ENCODE measurements at places on chromosomes 1 and 21.

- DNase-seq: no peak
Measured at GRCh38 chr1:1035291-1035943, 15.5 kb downstream of the AGRN start.

- no peak for DNase-seq
Measured at GRCh38 chr1:85609976-85610375, 29.4 kb downstream of the CCN1 start.

DNA sequence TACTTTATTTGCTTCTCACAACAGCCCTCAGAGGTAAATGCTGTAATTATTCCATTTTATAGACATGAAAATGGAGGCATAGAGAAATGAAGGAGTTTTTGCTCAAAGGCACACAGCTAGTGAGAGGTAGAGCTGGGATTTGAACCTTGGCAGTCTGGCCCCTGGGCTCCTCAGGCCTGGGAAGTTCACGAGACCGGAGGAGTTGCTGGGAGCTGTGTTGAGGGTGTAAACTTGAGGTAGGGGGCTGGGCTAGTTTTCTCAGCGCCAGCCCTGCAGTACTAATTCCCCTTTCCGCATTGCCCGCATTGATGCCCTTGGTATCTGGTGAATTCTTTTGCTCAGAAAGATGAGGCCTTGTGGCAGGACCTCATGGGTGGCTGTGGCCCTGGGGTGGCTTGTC, 73.3 kb downstream of the PTPRU start:
- DNase-seq: no peak

DNA sequence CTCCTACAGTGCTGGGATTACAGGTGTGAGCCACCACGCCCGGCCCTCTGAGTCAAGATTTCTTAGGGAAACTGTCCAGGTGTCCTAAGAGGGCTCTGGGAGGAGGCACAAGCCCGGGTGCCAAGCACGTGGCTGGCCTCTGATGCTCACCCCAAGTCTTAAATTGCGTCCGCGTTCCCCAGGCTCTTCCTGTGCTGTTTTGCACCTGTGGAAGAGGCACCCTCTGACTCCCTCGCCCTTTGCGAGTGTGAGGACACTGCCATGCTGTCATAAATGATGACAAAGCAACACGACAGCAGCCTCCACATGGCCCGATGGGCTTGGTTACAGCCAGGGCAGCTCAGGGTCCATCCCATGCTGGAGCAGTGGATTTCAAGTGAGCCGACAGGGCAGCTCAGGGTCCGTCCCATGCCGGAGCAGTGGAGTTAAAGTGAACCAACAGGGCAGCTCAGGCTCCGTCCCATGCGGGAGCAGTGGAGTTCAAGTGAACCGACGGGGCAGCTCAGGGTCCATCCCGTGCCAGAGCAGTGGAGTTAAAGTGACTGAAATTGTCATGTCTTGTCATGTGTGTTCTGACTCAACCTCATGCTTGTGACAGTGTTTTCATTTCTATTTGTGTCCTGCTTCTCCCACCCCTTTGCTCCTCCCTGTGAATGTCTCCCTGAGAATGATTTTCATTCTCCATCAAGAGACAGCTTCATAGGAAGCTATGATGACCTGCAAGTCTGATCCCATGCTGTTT, 33.9 kb downstream of the PCNT start:
- no peak for DNase-seq

- peak; percentile 79 for DNase-seq
Measured at GRCh38 chr1:119711804-119712341, at the start of gene PHGDH. Gene PHGDH (plus strand): TSS chr1:119711934. CDS start chr1:119712023, 89 bp downstream.

DNA sequence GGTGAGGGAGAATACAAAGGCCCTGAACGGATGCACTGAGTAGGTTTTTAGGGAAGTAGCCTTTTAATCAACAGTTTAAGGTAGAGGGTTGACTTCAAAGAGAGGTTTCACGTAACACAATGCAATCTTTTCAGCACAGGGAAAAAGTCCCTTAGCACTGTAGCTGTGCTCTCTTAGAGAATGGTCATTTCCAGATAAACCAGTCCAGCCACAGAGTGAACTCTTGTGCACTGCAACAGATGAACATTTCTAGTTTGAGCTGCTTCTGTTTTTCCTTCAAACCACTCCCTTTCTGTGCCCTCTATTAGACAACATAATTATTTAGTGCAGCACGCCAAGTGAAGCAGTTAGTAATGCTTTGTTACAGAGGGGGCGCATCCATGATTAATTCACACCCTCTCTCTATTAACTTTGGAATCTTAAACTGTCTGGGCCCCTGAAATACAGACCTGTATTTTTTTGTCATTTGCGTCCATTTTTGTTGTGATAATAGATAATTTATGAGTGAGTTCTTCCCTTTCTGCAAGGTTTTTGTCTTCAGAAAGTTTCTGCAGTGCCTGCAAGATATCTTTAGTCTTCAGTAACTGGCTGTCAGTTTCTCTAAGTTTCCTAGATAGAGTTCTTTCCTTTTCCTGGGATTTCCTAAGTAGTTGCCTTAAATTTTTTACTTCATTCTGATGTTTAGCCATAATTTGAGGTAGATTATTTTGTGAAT, 22.9 kb downstream of the LCA5L start:
- no peak for DNase-seq

DNA sequence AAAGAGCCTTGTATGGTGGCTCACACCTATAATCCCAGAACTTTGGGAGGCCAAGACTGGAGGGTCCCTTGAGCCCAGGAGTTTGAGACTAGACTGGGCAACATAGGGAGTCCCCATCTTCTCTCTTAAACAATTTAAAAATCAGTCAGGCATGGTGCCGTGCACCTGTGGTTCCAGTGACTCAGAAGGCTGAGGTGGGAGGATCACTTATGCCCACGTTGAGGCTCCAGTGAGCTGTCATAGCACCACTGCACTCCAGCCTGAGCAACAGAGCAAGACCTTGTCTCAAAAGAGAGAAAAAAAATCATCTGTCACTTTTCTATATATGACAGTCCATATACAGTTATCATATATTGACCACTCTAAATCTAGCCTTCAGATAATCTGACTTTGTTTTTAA, 658.3 kb downstream of the LTN1 start:
- DNase-seq: no peak

DNA sequence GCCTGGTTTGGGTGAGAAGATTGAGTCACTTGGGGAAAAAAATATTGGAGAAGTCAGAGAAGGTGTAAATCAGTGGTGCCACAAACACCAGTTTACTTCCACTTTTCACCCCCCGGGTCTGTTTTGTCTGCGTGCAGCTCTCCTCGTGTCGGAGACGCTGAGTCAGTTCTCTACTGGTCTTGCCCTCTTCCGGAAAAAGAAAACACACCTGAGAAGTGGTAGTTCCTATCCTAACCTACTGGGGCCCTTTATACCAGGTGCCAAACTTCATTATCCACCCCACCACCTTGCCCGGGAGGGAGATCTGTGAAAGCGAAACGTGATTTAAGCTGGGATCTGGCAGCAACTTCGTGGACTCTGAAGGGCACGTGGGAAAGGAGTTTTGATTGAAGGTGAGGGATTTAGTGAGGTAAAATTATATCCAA, 855 bp upstream of the IVNS1ABP start:
- peak; percentile 83 for DNase-seq

DNA sequence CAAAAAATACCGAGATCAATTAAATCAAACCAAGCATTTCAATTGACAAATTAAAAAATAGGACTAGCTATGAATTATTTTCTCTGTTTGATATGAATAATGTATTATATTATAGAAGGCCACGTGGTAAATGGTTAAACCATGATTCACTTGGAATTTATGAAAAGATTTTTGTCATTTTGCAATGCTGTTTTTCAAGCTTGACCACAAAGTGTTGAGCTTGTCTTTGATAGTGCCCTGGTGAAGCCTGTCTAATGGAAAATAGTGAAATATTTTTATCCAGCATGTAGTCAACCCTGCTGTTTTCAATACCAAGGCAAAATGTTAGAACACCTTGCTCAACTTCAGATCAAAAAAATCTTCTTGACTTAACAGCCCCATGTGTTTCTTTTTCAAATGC, 288.0 kb upstream of the PRMT6 start:
- no peak for DNase-seq

DNA sequence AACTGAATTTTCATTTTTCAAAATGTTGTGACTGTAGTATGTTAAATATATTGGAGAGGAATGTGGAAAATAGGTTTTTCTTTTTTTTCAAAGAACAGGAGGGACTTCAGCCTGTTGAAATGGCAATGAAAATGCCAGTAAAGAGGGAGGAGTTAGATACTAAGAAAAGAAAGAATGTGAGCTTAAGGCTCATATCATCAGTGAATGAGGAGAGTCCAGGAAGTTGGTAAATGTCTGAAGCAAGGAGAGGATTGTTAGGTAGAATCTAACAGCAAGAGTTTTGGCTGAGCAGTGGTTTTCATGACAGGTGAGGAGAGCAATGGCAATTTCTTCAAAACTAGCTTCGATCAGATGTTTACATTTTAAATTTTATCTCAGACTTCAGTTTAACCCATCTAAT, 43.0 kb downstream of the PLA2G4A start:
- DNase-seq: no peak

DNA sequence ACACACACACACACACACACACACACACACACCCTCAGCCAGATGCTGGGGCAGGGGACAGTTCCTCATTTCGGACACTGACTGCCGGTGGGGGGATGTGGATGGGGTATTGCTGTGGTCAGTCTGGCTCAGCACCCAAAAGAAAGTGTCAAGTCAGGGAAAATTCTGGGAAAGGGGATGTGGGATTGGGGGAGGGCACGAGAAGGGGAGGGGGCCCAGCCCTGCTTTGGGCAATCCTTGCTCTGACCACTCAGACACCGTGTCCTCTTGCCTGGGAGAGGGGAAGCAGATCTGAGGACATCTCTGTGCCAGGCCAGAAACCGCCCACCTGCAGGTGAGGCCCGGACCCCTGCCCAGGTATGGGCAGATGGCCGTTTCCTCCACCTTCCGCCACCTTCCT, at the start of gene C1QC:
TSS of gene C1QC (plus strand) at position 253 of the 400 bp plus-strand sequence. CDS start 391 bp downstream, outside the sequence.
- DNase-seq: no peak

- peak; percentile 59 for DNase-seq
Measured at GRCh38 chr1:147647796-147648633, 22.3 kb downstream of the ACP6 start.

GRCh38 chr1:56284928-56285327, 294.4 kb downstream of the PLPP3 start:
- DNase-seq: no peak

GRCh38 chr21:14916676-14917141, 148.1 kb downstream of the NRIP1 start:
- no peak for DNase-seq

DNA sequence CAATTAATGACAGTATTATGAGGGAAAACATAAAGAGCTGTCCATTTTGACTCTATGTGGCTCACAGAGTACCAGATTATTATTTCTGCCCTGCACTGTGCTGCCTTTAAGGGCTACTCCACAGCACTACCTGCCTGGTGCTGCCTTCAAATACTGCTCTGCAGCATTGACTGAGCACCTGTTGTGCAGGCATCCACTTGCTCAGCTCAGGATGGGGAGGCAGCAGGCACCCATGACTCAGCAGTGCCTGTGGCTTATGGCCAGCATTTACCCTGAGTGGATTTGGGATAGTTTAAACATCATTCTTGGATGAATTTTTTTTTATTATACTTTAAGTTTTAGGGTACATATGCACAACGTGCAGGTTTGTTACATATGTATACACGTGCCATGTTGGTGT, 953 bp upstream of the KPRP start:
- DNase-seq: no peak

DNA sequence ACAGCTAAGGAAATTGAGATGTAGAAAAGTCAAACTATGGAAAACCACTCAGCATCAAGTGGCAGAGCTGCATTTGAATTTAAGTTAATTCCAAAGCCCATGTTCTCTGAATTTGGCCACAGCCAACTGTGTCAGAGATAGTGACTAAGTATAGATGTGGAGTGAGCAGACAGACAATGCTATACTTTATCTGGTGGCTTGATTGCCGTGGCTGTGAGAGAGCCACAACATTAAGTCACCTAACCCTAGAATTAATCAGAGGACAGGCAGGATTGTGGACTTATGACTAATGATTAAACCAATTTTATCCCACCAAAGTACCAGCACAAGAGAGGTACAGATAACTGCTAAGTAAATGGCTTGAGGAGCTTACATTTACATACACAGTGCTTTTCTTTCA, 209.8 kb downstream of the TPR start:
- DNase-seq: no peak

DNA sequence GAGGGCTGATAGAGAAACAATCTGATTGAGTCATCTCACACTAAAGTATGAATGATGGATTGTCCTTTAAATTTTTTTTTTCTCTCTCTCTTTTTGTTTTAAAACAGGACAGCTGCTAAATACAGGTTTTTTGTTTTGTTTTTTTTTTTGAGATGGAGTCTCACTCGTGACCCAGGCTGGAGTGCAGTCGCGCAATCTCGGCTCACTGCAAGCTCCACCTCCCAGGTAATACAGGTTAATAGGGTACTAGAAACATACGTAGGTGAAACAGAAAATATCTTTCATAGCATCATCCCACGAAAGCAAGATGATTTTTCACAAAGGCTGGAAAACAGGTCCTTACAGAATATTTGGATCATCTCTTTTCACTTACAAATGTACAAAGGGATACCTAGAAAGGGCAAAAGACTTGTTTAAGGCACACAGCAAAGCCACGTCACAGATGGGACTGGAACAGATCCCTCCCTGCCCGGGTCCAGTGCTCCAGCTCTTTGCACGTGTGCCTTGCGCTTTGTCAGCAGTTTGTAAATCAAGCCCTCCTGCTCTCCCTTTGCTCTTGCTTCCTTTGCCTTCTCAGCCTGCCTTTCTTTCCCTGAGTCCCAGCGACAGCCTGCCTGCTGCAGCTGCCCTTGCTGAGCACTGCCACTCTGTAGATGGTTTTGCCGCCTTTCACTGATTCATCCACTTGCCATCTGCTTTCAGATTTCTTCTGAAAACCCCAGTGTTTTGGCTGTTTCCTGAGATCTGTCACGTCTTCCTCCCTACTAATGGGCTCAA, 171.3 kb upstream of the BEND5 start:
- no peak for DNase-seq

GRCh38 chr1:8671306-8671917, 146.0 kb downstream of the RERE start:
- DNase-seq: peak; percentile 51

- no peak for DNase-seq
Measured at GRCh38 chr1:23589585-23589986, 30.3 kb upstream of the ID3 start.

- DNase-seq: peak; percentile 19
Measured at GRCh38 chr1:248576260-248576980, 1.9 kb upstream of the OR2T34 start.

DNA sequence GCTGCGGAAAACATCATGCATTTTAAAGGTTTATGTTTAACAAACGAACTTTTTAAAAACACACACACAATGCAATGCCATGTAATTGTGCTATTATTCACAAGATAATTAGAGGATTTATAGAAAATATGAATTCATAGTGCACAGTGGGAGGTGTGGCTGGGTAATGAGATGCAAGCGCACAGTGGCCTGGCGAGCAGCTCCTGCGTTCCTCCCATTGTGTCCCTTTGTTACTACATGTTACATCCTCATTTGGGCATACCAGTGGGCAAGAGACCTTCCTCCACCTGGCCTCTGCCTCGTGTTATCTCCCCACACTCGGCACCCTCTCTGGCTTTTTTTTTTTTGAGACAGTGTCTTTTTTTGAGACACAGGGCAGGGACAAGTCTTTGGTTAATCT, 30.0 kb upstream of the TENT5B start:
- no peak for DNase-seq

GRCh38 chr1:232627171-232627570, 2.8 kb downstream of the SIPA1L2 start:
- no peak for DNase-seq
